ENCODE measurements at places on chromosomes 3 and 15.

GRCh38 chr15:33145447-33145846 is 49.1 kb downstream of the FMN1 start:
- DNase-seq: no peak

DNA sequence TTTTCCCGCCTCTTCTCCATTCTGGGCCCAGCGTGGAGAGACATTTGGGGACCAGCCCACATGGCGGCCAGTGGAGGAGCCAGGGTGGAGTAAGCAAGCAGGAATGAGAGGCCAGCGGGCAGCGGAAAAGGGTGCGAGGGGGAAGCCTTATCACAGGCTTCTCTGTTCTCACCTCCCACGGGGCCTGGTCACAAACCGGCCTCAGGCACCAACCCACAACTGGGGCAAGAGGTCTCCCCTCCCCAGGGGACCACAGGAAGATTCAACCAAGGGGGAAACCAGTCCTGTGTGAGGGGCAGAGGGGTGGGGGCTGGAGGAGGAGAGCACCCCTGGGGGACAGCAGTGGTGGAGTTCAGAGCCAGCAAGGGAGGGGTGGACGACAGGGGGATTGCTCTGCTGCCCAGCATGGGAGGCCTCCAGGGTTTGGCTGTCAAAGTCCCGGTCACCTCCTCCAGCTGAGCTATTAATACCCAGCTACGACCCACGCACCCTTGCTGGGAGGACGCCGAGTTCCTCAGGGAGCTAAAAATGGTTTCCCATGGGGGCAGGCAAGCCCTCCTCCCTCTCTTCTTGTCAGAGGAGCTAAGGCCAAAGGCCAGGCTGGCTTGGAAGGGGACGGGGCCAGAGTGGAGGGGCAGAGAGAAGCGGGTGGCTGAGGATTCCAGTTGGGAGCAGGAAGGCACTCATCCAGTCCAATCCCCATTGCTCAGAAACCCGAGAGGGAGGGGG is 23.8 kb upstream of the RPL29 start:
- DNase-seq: no peak

- no peak for DNase-seq
Measured at GRCh38 chr3:113096188-113096892, 105.6 kb downstream of the GTPBP8 start.

DNA sequence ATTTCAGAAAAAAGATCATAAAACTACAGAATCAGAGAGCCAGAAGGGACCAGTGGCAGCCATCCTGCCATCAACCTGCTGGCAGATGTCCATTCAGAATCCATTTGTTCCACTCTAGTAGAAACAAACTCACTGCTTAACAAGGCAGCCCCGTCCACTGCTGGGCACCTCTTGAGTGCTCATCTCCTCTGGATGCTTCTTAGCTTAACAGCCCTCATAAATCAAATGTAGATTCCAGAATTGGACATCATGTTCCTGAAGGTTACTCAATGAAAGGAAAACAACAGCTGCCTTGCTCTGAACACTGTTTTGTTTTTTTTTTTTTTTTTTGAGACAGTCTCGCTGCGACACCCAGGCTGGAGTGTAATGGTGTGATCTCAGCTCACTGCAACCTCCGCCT is 37.3 kb downstream of the ABCC5 start:
- no peak for DNase-seq

DNA sequence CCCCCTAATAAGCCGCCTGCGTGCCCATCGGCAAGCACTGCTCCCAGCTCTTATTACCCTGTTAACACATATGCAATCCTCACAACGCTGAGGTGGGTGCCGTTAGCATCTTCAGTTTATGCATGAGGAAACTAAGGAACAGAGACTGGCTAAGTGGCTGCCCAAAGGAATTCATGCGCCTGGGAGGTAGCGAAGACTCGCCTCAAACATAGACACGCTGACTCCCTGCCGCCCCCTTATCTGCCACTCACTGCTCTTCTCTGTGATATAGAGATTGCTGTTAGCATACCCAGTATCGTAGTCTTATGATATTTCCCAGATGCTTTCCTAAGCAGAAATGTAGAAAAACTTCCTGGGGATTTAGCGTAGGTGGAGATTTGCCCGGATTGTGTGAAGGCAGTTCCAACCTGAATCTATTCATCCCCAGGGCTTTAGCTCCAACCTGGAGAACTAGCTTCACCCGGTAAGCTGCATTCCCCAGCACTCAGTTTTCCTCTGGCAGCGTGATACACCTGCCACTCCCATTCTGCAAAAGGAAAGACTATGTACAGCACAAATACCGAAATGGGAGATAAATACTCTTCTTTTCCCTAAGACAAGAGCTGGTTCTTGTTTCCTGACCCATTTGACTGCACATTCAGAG is 23.7 kb upstream of the CD47 start:
- DNase-seq: no peak

GRCh38 chr3:12427551-12427950 is 56.7 kb upstream of the TSEN2 start:
- DNase-seq: no peak

DNA sequence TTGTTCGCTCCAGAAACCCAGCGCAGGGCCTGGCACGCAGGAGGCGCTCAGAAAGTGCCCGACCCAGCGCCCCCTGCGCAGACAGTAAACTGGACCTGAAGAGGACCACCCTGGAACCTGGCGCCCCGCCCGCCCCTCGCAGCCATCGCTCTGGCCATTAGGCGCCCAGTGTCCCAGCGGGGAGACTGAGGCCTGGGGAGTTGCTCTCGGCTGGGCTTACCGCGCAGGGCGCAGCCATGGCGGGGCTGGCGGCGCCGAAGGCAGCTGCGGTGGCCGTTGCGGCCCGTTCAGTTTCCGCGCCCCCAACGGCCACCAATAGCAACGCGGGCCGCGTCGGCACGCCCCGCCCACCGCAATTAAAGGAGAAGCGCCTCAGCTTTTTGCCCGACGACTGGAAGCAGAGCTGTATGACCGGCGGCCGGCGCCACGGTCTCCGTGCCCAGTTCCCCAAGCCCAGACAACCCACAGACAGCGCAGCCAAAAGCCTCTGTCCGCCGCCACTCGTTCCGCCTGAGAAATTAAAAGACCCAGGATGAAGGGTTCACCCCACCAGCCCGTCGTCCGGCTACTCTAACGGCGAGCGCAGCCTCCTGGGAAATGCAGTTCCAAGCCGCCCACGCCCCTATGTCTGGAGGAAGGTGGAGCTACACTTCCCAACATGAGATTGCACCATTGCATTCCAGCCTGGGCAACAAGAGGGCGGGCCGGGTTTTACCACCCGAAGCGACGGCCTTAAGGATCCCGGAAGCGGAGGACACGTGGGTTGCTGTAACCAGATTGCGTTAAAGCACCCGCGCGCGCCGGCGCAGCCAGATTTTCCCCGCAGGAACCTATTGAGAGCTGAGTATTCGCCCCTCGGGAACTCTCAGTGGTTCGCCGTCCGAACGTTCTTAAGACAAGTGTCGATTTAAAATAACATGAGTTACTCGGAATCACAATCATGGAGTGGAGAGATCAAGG is at the start of gene POC1A:
TSS of gene POC1A (minus strand) at position 289 of the 960 bp plus-strand sequence. CDS start at position 238, 51 bp downstream.
- DNase-seq: peak; percentile 97

- DNase-seq: no peak
Measured at GRCh38 chr3:72032441-72033135, 247.6 kb upstream of the PROK2 start.
